ENCODE measurements at places on chromosomes 4 and X.

DNA sequence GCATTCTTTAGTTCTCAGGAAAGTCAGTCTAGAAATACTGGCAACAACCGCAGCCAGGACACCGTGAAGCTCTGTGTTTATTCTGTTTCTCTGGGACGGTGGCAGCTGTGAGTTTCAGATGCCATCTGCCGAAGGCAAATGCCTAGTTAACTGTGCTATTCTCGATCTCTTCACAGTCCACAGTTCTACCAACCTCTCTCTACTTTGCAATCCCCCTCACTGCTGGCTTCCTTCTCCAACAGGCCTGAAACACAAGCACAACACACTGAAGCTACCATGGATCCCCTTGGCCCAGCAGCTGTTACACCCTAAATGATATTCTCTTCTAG, 118.8 kb downstream of the ZNF827 start:
- DNase-seq = no peak

DNA sequence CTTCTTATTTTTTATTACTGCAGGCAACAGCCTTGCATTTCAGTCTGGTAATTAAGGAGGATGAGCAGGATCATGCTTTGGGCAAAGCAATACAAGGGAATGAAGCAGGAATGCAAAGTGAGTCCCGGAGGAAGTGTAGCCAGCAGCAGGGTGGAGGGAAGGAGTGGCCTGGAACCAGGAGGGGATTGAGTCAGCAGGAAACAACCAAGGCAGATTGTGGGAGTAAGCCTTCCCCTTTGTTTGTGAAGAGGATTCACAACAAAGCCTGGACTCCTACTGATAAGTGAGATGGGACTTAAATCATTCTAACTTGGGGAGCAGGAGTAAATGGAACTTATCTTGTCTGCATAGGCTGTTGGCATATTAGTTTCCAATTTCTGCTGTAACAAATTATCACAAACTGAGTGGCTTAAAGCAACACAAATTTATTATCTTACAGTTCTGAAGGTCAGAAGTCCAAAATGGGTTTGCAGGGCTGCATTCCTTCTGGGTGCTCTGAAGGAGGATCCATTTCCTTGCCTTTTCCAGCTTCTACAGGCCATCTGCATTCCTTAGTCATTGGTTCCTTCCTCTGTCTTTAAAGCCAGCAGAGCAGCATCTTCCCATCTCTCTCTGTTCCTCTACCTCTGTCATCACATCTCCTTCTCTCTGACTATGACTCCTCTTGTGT, 93.2 kb upstream of the AP1S2 start:
- peak; percentile 24 for DNase-seq

GRCh38 chr4:164531336-164531735, 222.6 kb upstream of the SMIM31 start:
- no peak for DNase-seq

DNA sequence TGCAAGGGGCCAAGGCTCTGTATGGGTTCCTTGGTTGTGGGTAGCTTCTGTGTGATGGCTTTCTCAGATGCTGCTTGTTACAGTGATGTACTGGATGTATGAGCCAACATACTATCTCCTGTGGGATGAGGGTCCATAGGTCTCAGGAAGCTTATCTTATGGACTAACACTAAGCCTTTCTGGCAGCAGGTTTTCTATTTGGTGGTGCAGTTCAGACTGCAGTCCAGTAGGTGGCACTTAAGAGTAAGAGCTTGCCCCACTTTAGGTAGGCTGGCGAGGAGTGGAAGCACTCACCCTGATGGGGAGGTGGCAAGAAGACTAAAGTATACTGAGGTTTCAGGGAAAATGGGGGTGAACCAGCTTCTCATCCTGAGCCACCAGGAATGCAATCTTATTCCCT, 306.7 kb upstream of the MAOA start:
- DNase-seq = peak; percentile 30

GRCh38 chrX:55796496-55796895, 78.9 kb downstream of the RRAGB start:
- no peak for DNase-seq

GRCh38 chrX:54085666-54086065, 41.4 kb upstream of the PHF8 start:
- no peak for DNase-seq

GRCh38 chr4:30117433-30117832, 602.7 kb upstream of the PCDH7 start:
- DNase-seq = no peak

DNA sequence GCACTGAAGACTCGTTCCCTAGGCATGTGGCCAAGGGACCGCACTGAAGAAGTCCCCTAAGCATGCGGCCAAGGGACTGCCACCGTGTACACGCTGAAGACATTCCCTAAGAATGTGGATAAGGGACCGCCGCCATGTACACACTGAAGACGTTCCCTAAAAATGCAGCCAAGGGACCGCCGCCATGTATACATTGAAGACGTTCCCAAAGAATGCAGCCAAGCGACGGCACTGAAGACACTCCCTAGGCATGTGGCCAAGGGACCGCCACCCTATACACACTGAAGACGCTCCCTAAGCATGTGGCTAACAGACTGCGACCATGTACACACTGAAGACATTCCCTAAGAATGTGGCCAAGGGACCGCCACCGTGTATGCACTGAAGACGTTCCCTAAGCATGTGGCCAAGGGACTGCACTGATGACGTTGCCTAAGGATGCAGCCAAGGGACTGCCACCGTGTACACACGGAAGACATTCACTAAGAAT, 31.5 kb downstream of the DHRSX start:
- no peak for DNase-seq

- DNase-seq = no peak
Observed at GRCh38 chr4:128686810-128687209, 122.7 kb upstream of the JADE1 start.

- no peak for DNase-seq
Observed at GRCh38 chr4:134537701-134538100, 336.1 kb upstream of the PABPC4L start.

- no peak for DNase-seq
Observed at GRCh38 chrX:147738265-147738664, 173.5 kb upstream of the FMR1 start.

- DNase-seq = no peak
Observed at GRCh38 chr4:167642250-167642649, 408.0 kb upstream of the SPOCK3 start.

DNA sequence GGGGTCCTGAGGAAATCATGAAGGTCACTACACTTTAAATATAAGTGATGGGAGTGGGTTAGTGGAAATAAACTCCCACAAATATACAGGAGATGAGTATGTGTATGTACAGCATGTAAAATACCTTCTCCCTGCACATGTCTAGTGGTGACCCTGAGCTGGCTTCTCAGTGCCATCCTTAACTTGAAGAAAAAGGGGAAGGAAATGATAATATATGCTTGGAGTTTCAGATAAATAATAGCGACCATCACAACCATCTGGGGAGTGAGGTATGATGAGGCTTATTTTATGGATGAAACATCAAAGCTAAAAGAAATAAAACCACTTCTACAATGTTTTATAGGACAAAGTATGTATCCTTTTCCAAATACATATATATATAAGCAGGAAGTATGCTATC, 41.0 kb upstream of the SORBS2 start:
- DNase-seq = no peak

All from WTC11 (cell line).